Retina (tissue), 1 donor: ENCODE measurements at places on chromosomes 1 and 21.

DNA sequence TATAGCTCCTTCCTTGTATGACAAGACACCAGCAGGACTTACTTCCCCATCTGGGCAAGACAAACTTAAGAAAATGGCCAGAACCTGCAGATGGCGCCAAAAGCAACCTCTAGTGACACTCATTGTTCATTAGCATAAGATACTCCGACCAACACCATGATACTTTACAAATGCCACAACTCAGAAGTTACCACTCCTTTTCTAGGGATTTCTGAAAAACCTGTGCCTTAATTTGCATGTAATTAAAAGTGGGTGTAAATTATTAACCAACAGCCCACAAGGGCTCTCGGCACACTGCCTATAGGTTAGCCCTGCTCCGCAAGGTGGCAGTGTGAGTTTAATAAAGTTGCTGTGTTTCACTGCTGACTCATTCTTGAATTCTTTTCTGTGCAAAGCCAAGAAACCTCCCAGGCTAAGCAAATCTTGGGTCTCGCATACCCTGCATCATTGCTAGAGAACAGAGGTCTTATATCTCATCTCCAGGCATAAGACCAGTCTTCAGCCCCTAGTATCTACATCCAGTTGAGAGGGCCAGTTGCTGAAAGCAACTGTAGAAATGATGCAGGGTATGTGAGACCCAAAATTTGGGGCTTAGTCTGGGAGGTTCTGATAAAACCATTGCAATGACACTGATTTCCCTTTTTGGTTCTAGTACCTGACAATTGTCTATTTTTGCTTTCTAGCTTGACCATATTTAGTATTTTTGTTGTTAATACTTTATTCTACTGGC lies 86.4 kb downstream of the FAF1 start:
- peak; percentile 25 for DNase-seq

GRCh38 chr1:214859647-214860046 lies 222.9 kb upstream of the KCNK2 start:
- DNase-seq: no peak

DNA sequence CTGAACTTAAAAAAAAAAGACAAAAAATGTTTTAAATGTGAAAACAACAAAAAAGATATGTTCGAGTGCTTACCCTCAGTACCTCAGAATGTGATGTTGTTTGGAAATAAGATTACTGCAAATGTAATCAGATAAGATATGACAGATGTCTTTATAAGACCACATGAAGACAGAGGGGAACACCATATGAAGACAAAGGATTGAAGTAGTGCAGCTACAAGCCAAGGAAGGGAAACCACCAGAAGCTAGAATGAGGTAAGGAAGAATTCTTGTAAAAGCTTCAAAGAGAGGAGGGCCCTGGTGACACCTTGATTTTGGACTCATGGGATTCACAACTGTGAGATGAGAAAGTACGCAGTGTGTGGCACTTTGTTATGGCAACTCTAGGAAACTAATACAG lies 15.4 kb downstream of the ASB17 start:
- no peak for DNase-seq

GRCh38 chr1:30664103-30664755 lies 59.2 kb downstream of the MATN1 start:
- no peak for DNase-seq

DNA sequence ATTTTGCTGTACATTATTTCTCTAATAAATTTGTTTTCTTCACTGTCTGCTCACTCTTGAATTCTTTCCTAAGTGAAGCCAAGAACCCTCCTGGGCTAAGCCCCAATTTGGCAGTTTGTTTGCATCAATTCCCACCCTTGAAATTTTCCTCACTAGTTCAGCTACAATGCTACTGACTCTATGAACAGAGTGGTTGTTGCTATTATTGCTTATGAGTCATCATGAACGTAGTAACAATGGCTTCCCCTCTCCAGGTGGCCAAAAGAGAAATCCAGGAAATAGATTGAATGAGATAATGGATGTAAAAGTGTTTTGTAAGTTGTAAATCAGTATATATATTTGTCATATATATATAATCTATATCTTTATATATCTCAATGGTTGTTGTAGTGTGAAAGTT lies 193.0 kb downstream of the URB2 start:
- DNase-seq: no peak

DNA sequence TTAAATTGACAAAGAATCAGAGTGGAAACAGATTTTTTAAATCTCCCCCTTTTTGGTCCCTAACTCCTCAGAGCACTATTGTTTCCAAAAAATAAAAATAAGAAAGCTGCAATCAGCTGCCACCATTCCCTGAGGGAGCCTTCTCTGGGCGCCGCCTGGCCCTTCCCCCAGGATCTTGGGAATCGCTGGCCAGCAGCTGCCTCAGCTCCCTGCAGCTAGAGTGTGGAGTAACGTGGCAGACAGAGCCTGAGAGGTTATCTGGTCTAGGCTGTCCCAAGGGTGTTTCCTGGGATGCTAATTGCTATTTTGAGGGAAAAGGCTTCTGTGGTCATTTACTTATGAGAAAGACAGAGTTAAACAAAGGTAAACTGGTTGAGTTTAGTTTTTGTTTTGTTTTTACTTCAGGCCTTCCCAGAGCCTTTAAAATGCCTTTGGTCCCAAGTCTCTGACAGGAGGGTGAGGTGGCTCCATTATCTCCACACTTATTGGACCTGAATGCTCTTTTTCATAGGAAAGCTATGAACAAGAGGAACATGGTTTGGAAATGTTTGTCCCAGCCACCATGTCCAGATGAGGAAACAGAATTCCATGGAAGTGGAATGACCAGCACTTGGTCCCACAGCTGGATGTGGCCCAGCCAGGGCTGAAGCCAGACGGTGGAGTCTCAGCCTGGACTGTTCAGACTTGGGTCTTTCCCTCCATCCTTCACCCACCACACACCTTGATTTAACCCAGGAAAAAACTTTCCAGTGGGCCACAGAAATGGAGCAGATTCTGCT lies 14.1 kb upstream of the KIAA1614 start:
- no peak for DNase-seq

- no peak for DNase-seq
Observed at GRCh38 chr1:217273866-217274265, 357.0 kb downstream of the GPATCH2 start.

DNA sequence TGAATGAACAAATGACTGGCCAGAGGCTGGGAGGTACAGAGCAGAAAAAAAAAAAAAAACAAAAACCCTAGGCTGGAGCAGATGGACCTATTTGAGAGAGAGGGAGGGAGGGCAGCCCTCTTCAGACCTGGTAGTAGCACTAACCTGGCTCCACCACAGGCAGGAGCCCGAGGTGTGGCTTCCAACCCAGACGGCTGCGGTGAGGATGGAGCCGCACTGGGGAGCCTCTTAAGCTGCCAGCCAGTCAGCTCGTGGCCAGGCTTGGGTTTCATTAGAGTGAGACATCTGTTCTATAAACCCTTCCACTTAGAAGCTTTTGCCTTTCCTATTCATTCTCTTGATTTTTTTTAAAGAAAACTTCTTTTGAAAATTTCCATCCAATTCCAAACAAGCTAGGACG lies 16.8 kb downstream of the LGR6 start:
- DNase-seq: no peak

DNA sequence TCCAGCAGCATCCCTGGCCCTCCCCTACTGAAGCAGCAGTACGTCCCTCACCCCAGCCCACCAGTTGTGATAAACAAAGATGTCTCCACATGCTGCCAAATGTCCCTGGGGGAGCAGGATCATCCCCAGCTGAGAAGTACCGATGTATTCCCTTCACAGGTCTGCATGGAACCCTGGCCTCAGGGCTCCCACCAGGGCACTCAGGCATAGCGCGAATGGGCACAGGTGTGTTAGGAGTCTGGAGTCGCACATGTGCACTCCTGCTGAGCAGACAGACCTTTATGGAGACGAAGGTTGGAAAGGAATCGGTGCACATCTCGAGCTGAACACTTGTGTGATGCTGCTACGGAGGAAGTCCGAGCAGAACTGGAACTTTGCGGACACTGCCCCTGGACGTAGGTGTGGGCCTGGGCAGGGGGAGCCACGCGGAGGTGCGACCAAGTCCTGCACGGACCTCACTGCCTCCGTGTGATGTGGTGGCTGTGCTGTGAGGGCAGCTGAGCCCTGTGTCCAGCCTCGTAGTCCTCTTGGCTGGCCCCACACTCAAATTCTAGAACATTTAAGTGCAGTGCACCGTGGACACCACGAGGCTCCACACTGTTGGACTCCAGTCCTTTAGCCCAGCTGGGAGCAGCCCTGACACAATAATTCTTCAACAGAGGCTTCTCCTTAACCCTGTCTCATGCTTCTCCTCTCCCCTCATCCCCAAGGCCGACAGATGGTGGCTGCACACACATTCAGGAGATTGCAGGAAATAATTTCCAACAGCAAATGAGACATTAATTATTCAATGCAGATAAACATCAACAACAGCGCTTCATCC lies 43.4 kb downstream of the RSPH1 start:
- no peak for DNase-seq

- peak; percentile 19 for DNase-seq
Observed at GRCh38 chr21:26388731-26389231, 184.3 kb downstream of the CYYR1 start.

GRCh38 chr21:37528150-37528937 lies 161.8 kb downstream of the DYRK1A start:
- no peak for DNase-seq

GRCh38 chr1:223708001-223708359 lies 4.4 kb upstream of the CAPN2 start:
- no peak for DNase-seq

- DNase-seq: no peak
Observed at GRCh38 chr1:101706366-101706765, 290.4 kb downstream of the OLFM3 start.

GRCh38 chr1:23528250-23528978 lies 2.6 kb downstream of the E2F2 start:
- no peak for DNase-seq

DNA sequence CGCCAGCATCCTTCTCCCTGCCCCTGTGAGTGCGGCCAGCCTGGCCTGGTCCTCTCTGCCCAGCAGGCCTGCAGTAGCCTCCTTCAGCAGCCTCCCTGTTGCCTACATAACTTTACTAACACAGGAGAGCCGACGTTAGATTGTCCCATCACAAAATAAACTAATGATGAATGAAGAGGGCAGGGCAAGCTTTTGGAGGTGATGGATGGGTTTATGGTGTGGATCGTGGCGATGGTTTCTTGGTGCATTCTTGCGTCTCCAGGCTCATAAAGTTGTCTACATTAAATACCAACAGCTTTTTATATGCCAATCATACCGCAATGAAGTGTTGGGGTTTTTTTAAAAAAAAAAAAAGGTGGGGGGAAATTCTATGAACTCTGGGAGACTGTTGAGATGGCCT lies 164.5 kb downstream of the PRDM16 start:
- DNase-seq: no peak

DNA sequence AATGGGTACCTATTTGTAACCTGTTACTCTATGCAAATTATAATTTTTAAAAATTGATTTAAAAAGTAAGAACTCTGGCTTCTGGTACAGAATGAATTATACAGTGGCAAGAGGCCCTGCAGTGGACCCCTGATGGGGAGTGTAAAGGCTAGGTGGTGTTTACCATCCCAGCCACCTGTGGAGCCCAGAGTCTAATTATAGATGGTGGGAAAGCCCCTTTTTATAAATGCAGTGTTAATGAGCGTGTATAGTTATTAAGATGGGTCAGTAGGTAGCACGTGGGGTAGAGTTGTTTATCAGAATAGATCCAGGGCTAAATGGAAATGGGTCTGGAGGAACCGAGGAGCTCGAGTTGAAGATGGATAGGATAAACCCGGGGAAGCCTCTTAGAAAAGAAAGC lies 13.9 kb upstream of the PRELP start:
- DNase-seq: no peak

GRCh38 chr1:96425382-96426129 lies 296.0 kb upstream of the PTBP2 start:
- DNase-seq: peak; percentile 5

- peak; percentile 10 for DNase-seq
Observed at GRCh38 chr1:54331091-54331772, 75.0 kb downstream of the SSBP3 start.

GRCh38 chr1:26289158-26290059 lies 9.5 kb downstream of the SH3BGRL3 start:
- DNase-seq: peak; percentile 46

GRCh38 chr1:20302108-20302471 lies 11.4 kb downstream of the VWA5B1 start:
- no peak for DNase-seq

GRCh38 chr21:36803051-36803645 lies 104.2 kb downstream of the SIM2 start:
- no peak for DNase-seq

DNA sequence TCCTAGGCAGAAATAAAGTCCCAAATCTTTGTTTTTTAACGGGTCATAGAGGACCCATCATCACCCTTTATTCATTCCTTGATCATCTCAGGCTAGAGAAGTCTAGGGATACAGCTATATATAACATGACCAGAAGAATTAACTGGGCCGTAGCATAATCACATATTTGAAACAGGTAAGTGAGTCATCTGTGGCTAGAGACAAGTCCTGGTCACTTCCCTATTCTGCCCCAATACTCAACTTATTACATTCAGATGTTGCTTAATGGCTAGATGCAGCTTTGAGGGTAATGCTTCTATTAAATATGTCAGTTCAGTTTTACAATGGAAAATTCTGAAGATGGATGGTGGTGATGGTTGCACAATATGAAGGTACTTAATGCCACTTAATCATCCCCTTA lies 47.0 kb downstream of the EXO1 start:
- DNase-seq: no peak

DNA sequence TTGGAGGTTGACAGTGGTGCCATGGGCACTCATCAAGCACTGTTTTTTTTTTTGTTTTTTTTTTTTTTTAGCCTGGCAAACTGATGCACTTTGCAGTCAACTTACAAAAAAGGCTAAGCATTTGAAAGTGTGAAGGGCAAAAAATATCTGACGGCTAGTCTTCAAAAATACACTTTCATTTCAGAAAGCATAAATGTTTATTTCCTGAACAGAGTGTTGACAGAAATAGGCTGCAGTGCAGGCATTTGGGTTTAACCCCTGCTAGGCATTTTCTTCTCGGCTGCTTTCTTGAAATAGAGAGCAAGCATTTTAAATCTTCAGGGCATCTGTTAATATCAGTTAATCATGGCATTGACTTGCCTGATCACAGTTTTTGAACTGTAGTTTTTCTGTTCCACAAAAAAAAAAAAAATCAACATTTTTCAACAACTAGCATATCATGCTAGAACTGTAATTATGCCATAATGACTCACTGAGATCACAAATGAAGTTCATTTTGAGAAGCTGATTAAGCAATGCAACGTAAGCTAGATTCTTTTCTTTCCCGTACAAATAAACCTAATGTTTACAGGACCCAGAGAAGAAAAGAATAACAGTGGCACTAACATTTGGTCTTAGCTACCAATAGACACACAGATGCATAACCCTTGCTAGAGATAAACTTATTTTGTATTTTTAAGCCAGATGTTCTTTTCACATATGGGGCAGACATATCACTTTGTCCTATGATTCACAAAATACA lies 100.4 kb upstream of the USH2A start:
- DNase-seq: no peak
